Tracheal epithelial cell (primary cell): ENCODE measurements at places on chromosomes 2 and 18. TPM values are rescaled to one million over a fixed set of nuclear protein-coding genes. Genes with fewer than 3 reads are reported as not detected.

Gene DSC3
- 260 and 288 TPM in 2 replicates for total RNA-seq

Gene ST8SIA5
- total RNA-seq = not detected in 2 replicates

Gene SLC5A7
- not detected in 2 replicates for total RNA-seq

Gene MC2R
- total RNA-seq = not detected in 2 replicates

Gene EPB41L3
- total RNA-seq = 0.43 and 12.5 TPM in 2 replicates

Gene POLR1A
- total RNA-seq = 12.0 and 17.7 TPM in 2 replicates

Gene GALR1
- not detected in 2 replicates for total RNA-seq

Gene ADAM23
- total RNA-seq = 0.24 TPM in 1 of 2 replicates, not detected in the other

Gene DTNB
- total RNA-seq = 5.8 and 13.4 TPM in 2 replicates

Gene PCGF1
- total RNA-seq = 30.7 and 33.7 TPM in 2 replicates

Gene AMER3
- not detected in 2 replicates for total RNA-seq

Gene KCNE4
- under 0.01 and 0.21 TPM in 2 replicates for total RNA-seq

Gene ANKRD29
- total RNA-seq = 4.8 and 14.1 TPM in 2 replicates
